ENCODE measurements at places on chromosomes 12 and 14.
A peak's percentile ranks its signal among the peaks of the same experiment; 100 is the strongest.

DNA sequence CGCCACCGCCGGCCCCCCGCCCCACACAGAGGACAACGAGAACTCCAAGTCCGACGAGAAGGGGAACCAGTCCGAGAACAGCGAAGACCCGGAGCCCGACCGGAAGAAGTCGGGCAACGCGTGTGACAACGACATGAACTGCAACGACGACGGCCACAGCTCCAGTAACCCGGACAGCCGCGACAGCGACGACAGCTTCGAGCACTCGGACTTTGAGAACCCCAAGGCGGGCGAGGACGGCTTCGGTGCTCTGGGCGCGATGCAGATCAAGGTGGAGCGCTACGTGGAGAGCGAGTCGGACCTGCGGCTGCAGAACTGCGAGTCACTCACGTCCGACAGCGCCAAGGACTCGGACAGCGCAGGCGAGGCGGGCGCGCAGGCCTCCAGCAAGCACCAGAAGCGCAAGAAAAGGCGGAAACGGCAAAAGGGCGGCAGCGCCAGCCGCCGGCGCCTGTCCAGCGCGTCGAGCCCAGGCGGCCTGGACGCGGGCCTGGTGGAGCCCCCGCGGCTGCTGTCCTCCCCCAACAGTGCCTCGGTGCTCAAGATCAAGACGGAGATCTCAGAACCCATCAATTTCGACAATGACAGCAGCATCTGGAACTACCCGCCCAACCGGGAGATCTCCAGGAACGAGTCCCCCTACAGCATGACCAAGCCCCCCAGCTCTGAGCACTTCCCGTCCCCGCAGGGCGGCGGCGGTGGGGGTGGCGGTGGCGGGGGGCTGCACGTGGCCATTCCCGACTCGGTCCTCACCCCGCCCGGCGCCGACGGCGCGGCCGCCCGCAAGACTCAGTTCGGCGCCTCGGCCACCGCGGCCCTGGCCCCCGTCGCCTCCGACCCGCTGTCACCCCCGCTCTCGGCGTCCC is 150.9 kb downstream of the EGLN3 start:
- no peak for DNase-seq

DNA sequence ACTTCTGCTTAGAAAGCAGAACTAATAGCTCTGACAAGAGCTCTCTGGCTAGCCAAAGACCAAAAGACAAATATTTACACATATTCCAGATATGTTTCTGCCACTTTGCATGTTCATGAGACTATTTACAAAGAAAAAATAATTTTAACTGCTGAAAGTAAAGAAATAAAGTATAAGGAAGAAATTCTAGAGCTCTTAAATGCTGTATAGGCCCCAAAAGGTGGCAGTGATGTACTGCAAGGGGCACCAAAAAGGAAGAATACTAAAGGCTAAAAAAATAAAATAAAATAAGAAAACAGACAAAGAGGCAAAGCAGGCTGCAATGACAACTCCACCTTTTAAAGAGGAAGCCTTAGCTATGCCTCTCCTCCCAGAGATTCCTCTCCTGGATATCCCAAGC is 23.0 kb downstream of the KLRK1 start:
- no peak for DNase-seq

GRCh38 chr14:101961011-101961721 is 3.2 kb upstream of the DYNC1H1 start:
- DNase-seq = peak; percentile 37

GRCh38 chr12:105982022-105982421 is 156.7 kb downstream of the NUAK1 start:
- DNase-seq = no peak

- DNase-seq = no peak
Measured at GRCh38 chr14:104972301-104973134, 5.7 kb downstream of the AHNAK2 start.

DNA sequence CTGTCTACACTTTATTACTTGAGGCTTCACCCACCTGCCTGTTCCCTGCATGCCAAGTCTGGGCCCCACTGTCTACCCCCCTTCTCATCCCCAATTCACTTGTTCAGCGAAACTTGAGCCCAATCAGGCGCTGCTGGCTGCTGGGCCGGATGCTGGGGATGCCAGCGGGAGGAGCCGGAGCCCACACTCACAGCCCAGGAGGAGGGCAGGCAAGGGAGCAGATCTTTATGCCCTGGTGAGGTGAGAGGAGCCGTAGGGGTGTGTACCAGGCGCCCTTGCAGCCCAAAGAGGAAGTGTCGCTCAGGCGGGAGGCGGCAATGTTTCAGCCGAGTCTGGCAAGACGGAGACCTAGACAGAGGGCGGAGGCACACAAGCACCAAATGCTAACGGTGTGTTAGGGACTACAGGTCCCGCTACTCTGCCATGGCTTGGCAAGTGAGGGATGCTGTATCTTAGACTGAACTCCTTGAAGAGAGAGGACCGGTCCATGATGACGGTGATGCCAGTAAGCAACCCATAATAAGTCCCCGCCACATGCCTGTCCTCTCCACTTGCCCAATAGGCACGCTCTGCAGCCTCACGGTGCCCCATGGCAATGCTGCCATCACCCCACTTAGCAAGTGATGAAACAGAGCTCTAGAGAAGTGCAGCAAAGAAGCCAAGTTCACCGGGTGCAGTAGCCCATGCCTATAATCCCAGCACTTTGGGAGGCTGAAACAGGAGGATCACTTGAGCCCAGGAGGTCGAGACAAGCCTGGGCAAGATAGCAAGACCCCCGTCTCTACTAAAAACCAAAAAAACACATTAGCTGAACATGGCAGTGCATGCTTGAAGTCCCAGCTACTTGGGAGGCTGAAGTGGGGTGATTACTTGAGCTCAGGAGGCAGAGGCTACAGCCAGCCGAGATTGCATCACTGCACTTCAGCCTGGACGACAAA is 41.6 kb downstream of the LRRC74A start:
- DNase-seq = no peak

GRCh38 chr12:113988976-113989375 is 22.9 kb upstream of the RBM19 start:
- no peak for DNase-seq

DNA sequence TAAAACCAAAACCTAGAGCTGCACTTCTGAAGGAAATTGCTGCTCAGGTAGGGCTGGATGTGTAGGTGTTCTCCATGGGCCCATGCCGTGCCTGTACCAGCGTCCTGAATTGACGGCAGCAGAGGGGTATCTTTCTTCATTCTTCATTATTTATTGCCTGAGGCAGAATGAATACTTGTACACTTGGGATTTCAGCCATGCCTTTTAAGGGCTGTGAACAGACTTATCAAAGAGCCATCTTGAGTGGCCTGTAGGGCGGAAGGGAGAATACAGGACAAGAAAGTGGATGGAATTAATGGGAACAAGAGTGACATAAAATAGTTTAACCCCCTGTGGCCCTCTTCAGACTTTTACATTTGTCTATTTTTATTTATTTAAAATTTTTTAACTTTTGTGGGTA is 61.4 kb downstream of the RASSF3 start:
- no peak for DNase-seq

DNA sequence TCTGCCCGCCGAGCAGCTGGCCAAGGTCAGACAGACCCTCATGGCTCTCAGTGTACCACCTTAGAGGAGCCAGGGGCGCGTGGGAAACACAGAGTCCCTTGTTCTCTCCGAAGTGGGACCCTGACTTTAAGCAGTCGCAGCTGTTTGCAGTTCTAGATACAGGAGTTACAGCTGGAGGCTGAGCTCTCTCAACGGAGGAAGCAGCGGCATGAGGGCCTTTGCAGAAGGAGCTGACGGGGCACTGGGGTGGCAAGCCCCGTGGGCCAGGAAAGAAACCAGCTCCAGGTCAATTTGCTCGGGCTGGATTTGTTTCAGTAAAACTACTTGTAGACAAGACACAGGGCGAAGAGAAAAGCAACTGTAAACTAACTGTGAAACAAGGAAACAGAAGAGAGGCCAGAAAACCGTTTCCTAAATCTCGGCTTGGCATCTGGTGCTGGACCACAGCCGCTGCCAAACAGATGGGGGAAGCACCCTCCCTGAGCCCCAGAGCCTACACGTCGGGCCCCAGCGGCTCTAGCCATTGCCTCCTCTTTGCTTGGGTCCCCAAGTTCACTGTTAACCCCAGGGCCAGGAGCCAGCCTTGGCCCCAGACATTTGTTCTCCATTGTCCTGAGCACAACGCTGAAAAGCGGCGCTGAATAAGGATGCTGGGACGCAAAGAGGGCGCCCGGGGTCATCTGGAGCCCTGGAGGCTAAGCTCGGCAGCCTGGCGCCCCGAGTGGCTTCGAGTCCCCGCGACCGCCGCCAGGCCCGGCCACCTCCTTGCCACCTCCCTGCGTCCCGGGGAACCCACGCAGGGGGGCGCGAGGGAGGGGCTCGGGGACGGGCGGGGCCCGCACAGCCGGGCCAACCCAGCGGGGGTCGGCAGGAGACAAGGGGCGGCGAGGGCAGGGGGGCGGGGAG is 914 bp upstream of the PACS2 start:
- no peak for DNase-seq

- DNase-seq = no peak
Measured at GRCh38 chr14:104826861-104827176, 25.9 kb downstream of the ZBTB42 start.

GRCh38 chr12:102816816-102817434 is 100.1 kb downstream of the PAH start:
- DNase-seq = no peak

DNA sequence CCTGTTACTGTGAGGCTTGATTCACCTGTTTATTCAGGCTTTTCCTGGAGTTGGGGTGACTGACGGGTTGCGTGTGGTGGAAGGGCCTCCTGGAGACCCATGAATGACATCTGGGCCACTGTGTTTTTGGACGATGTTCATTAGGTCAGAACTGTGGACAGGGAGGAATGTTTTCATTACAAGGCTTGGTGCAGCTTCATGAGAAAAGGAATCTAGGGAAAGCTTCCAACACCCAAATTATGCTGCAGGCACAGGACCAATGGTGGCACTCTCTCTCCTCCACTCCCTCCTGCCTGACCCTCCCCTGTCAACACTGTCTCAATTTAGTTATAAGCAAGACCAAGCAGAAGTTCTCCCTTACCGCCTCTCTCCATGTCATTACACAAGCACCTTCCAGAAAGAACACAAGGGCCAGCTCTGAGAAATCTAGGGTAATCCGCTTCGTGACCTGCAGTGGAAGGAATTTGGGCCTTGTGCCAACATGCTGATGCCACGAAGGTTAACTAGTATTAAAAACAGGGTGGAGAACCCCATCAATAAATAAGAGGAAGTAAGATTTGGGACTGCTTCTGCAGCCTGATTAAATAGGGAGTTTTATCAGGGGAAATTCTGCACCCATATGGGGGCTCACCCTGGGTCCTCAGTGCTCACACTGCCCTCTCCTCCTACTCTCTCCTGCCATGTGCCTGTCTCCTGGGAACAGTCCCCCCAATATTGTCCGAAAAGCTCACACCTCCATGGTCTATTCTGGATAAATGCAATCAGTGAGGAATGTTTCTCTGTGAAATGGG is 200.3 kb downstream of the KTN1 start:
- DNase-seq = no peak

GRCh38 chr14:62209287-62209899 is 447.2 kb downstream of the SNAPC1 start:
- no peak for DNase-seq

- no peak for DNase-seq
Measured at GRCh38 chr12:111937429-111937828, 75.5 kb downstream of the TMEM116 start.

GRCh38 chr12:51224625-51225024 is 6.8 kb upstream of the POU6F1 start:
- no peak for DNase-seq

GRCh38 chr14:67192366-67192765 is 3.1 kb downstream of the GARIN2 start:
- DNase-seq = no peak
